ENCODE measurements at places on chromosomes 13 and 19. TPM values are rescaled to one million over a fixed set of nuclear protein-coding genes. Genes with fewer than 3 reads are reported as not detected.

The ARHGAP33 gene
- 19.4 TPM for total RNA-seq

DNA sequence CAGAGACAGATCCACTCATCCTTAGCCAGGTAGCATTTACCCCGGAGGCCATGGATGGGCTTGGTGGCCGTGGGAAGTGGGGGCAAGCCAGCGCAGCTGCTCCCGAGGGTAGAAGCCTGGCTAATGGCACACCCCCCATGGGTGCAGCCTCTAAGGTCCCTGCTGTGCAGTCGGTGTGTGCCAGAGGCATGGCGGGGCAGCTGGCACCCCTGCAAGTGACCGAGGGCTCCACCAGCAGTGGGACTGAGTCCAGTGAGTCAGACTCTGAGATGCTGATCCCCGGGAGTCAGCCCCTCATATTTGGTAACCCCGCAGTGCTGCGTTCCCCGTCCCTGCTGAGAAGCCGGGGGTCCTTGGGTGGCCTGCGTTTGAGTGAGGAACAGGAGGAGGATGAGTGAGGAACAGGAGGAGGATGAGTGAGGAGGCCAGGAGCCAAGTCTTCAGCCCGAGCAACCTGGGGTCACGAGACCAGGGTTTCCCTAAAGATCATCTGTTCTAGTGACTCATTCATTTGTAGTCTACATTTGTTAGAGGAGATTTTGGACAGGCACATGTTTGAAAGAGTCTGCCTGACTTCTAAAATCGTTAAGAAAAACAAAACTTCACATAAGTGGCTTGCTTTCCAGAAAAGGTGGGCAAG, 180.7 kb downstream of the STK24 start:
- no peak for DNase-seq

The DACT3 gene
- not detected for total RNA-seq

- DNase-seq, result no peak
Measured at GRCh38 chr19:10919352-10920287, 8.8 kb downstream of the YIPF2 start.

The ZNF578 gene
- 3.6 TPM for total RNA-seq

GRCh38 chr13:78593652-78594455, 9.5 kb downstream of the POU4F1 start:
- no peak for DNase-seq

DNA sequence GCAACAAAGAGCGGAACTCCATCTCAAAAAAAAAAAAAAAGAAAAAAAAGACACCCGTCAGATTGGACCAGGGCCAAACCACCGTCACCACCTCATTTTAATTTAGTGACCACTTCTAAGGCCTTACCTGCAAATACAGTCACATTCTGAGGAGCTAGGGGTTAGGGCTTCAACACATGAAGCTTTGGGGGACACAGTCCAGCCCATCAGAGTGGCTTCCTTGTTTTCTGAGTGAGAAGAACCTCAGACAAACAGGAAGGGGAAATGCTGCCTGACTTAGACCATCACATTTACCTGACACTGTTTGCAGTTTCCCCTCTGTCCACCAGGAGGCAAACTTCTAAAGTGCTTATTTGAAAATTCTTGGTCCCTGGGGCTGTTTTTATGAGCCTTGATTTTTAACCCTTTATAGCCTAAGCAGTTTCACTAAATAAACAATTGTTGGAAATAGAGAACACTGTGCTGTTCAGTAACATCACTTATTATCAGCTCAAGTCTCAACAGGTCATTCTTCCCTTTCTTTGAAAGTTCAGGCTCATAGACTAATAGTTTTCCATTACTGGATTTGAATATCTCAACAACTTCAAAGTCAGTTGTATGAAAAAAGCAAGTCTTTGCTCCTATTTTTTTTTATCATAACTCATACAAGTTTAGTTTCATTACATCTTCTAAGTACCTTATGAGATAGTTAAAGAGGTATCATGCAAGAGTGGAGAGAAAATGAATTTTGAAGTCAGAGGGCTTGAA, 74.9 kb upstream of the WASF3 start:
- DNase-seq, result peak; percentile 85

DNA sequence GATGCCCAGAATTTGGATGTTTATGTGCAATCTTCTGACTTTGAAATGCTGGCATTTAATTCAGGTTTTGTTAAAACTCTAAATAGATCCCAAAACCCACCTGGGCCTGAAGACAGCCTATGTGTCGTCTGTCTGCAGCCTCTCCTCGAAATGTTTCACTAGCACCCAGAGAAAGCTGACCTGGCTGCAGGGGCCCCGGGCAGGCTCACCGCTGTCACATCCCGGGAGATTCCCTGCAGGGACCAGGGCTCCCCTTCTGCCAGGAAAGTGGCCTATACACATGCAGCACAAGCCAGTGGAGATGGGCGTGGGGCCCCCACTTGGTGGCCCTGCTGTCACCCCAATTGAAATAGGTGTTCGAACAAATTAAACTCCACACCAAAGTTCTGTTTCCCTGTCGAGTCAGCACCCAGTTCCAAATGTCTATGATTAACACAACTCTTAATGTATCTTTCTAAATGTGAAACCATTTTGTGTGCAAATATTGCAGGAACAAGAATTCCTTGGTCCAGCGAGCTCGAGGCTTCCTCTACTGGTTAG, 145.8 kb upstream of the ZNF507 start:
- no peak for DNase-seq

- no peak for DNase-seq
Measured at GRCh38 chr13:61833228-61833627, 417.6 kb upstream of the PCDH20 start.

DNA sequence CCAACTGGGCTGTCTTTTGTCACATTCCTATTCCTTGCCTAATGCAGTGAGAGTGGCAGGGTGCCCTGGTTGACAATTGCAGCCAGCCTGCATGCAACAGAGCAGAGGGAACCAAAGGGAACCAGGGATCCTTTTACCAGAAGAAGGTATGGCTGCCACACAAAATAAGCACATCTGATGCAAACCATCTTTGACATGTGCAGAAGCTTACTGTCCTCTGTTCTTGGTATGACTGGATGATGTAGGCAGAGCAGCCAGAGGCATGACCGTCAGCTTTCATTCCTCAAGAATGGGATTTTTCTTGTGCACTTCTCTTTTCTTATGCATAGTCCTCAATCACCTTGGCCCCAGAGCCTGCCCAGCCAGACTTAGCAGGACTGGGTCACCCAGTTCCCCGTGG, 116.1 kb downstream of the UQCRFS1 start:
- no peak for DNase-seq

- DNase-seq, result no peak
Measured at GRCh38 chr13:60755380-60756163, 358.6 kb downstream of the TDRD3 start.

- no peak for DNase-seq
Measured at GRCh38 chr13:27053902-27054595, 117.6 kb downstream of the USP12 start.

DNA sequence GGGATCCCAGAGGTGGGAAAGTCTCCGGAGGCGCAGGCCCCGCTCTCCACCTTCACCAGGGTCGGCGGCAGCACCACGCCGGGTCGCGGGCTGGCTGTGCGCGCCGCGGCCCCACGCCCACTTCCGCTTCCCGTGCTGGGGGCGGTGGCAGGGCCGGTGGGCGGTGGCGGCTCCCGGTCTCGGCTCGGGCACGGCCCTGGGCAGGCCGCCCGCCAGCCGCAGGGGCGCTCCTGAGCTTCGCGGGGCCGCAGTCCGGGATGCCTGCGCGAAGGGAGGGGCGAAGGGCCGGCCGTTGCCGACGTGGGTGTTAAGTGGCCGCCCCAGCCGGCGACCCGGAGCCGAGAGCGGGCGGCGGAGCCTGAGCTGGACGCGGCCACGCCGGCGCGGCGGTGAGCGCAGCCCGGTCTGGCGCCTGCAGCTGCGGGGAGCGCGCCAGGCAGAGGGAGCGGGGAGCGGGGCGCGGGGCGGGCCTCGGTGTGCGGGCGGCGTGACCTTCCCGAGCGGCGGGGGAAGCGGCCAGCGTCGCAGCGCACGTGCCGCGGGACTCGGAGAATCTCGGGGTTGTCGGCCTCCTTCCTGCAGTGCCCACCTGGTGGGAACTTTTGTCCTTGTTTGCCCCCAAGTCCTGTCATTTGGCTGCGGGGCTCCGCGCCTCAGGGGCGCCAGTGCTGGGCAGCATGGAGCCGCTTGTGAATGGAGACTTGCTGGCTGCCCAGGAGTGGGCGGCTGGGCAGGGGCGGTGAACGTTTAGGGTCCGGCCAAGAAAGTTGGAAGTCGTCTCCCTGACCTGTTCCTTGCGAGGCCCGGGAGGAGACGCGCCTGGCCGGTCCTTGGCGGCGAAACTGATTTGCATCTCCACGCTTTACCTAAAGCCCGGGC, at the start of gene SLC25A15:
Gene SLC25A15 (plus strand): TSS at position 337 of the 879 bp plus-strand sequence. CDS start 3,616 bp downstream, outside the sequence.
- DNase-seq, result peak; percentile 62

GRCh38 chr13:39784347-39784746, 128.9 kb downstream of the COG6 start:
- no peak for DNase-seq

- peak; percentile 22 for DNase-seq
Measured at GRCh38 chr19:52270266-52270885, 989 bp downstream of the ZNF766 start.

DNA sequence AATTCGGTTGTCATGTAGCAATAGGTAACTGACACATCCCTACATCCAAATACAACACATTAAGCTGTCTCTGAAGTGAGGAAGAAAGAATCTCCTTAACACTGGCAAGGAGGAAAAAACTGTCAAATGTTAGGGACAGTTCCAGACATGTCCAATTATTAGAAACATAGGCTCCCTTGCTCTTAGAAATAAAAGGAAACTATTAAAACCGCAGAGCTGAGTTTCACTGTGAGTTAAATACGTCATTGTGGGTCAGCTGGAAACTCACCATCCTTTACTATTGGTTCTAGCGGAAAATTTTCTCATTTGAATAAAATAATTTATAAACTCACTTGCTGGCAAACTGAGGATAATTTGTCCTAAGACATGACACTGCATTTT, 40.7 kb downstream of the STARD13 start:
- no peak for DNase-seq

DNA sequence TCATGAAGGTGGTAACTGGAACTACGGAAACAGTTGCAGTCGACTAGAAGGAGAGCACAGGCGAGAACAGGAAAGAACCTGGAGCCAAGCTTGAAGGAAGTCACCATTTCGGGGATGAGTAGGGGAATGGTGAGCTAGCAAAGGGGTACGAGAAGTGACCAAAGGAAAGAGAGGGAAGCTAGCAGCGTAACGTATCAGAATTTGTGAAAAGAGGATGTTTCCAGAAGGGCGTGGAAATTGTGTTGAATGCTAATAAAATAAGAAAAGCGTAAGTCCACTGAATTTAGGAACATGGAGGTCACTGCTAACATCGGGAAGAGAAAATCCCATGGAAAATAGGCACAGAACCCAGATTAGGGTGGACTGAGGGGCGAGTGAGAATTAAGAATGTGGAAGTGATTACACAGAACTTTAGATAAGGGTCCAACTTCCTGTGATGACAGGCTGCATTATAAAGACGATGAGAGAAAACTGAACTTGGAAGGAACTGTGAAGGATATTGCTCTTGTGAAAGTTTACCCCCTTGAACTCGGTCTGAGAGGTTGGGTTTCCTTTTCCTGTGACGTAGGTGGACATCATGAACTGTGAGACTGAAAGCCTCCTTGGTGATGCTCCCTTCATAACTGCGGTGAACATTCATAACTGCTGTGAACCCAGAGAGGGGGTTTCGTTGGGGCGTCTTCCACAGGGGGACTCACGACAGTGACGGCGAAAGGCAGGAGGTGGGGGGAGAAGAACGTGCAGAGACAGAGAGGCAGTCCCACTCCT, 2.0 kb upstream of the FFAR2 start:
- DNase-seq, result peak; percentile 69

DNA sequence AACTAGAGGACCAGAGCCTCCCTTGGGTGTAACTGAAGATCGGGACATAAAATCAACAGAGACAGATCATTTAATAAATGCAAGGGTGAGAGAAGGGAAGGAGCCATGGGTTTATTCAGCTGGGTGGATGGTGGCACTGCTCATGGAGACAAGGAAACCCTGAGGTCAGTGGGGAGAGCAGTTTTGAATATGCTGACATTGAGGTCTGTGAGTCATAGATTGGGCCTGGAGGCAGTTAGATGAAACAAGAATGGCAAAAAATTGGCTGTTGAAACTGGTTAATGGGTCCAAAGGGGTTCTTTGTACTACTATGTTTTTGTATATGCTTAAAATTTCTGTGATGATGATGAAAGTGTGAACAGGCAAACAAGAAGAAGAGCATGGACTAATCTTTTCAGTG, 5.1 kb upstream of the GTF3A start:
- DNase-seq, result no peak

All from CD4-positive, alpha-beta memory T cell (primary cell).